ENCODE measurements at places on chromosomes 3 and 15.

DNA sequence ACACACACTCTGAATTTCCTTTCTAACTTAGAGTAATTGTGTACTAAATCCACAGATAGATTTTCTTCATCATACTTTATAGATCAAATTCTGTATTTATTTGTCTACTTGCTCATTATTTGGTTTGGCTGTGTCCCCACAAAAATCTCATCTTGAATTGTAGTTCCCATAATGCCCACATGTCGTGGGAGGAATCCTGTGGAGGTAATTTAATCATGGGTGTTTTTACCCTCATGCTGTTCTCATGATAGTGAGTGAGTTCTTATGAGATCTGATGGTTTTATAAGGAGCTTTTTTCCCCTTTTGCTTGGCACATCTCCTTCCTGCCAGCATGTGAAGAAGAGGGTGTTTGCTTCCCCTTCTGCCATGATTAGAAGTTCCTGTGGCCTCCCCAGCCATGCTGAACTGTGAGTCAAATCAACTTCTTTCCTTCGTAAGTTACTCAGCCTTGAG is 198.3 kb upstream of the TGFBR2 start:
- no peak for DNase-seq

GRCh38 chr15:97446138-97446537 is 514.4 kb upstream of the ARRDC4 start:
- no peak for DNase-seq

DNA sequence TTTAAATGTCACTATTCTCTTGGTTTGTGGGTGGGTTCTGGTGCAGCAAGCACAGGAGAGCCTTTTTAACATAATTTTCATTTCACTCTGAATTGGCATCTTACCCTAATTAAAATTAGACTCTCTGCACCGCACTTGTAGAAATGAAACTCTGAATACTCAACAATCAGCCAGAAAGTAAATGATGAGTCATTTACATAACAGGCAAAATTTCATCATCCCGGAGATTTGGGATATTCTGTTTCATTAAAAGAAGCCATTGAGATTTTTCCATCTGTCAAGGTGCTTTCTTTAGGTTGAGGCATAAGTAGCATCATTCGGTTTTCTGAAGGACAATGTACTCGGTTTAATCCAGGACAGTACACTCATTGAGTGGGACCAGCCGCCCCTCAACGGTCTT is 111.0 kb downstream of the RFTN1 start:
- DNase-seq, result no peak

- no peak for DNase-seq
Observed at GRCh38 chr3:53744351-53744750, 101.9 kb downstream of the CHDH start.

DNA sequence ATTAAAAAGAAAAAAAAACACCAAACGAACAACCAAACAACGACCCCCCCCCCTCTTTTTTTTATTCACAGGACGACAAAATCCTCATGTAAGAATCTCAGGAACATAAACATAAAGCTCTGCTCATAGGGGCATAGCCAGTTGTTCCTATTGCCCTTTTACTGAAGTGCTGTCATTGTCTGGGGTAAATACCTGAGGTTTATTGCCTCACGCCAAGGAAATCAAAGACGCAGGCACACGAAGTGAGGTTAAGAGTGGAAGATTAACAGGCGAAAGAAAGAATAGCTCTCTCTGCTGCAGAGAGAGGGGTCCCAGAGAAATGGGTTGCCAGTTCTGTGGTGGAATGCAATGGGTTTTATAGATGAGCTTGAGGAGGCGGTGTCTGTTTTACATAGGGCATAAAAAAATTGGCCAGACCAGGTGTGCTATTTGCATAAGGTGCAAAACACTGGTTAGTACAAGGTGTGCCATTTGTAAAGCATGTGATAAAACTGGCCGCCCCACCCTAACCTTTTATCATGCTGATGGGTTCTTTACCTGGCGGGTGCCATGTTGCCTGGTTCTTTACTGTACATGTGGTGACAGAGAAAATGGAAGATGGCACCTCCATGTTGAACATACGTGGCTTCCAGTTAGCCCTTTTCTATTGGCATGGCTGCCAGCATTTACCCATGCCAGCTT is 257.6 kb upstream of the ZPLD1 start:
- no peak for DNase-seq

GRCh38 chr15:42331235-42331634 is 28.1 kb upstream of the CAPN3 start:
- DNase-seq, result no peak

GRCh38 chr3:194304186-194304917 is 46.8 kb downstream of the CPN2 start:
- DNase-seq, result no peak

DNA sequence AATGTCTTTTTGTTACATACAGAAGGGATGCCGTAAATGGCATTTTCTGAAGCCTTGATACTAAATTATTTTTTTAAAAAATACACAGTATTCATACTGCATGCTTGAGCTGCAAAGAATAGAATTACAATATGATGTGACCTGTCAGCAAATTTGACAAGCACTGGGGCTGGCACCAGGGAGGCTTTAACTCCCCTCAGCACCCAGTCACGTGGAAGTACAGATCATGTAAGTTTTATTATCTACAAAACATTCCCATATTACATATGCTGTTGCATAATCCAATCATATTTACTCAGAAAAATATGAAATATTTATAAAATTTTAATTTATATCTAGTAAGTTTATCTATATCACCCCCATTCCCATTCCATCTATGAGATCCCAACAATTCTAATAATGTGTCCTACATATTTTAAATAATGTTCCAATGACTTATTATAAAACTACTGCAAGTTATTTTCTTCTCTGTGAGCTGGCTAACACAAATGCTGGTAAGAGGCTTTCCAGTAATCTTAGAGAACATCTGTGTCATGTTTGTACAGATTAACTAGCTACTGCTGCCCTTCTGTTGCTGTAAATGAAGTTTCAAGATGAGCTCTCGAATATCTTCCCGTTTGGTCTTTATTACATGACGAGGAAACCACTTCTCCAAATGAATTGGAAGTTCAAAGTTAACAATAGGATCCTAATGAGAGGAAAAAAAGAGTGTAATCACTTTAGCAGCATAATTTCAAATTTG is 5.2 kb upstream of the IMPG2 start:
- DNase-seq, result no peak

GRCh38 chr3:123453675-123454074 is 4.8 kb upstream of the ADCY5 start:
- DNase-seq, result no peak

- DNase-seq, result no peak
Observed at GRCh38 chr3:181329024-181329423, 339.5 kb upstream of the DNAJC19 start.
